ENCODE measurements at places on chromosomes 12 and 14.

GRCh38 chr12:68291396-68292036, 38.1 kb upstream of the IL22 start:
- no peak for DNase-seq

GRCh38 chr14:67973436-67973835, 153.9 kb downstream of the RAD51B start:
- no peak for DNase-seq

- no peak for DNase-seq
Measured at GRCh38 chr12:120101182-120101581, 15.4 kb downstream of the RAB35 start.

GRCh38 chr12:2682296-2683251, 112.2 kb upstream of the FKBP4 start:
- DNase-seq: no peak

GRCh38 chr14:104051092-104051813, 34.2 kb upstream of the ASPG start:
- no peak for DNase-seq

GRCh38 chr12:33892425-33892824, 129.9 kb upstream of the ALG10 start:
- DNase-seq: no peak

GRCh38 chr12:15794836-15795235, 5.6 kb upstream of the EPS8 start:
- no peak for DNase-seq

GRCh38 chr14:61362072-61362750, 40.8 kb downstream of the PRKCH start:
- no peak for DNase-seq

DNA sequence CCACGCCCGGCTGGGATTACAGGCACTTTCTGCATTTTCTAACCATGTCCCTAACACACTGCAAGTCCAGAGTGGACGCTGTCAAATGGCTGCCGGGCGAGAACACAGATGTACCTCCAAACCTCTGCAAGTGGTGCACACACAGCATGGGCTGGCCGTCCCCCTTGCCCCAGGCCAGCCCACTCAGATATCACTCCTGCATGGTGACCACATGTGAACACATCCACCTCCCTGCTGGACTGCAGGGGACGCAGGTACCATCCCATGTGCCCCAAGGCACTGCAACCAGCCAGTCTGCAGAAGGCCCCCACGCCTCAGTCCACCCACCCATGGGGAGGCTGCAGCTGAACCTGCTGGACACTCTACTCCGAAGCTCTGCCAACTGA, 14.0 kb downstream of the BRF1 start:
- DNase-seq: no peak

- DNase-seq: no peak
Measured at GRCh38 chr12:65362234-65363031, 84.0 kb downstream of the MSRB3 start.

- DNase-seq: no peak
Measured at GRCh38 chr12:126570566-126570965, 1505.3 kb downstream of the AACS start.

DNA sequence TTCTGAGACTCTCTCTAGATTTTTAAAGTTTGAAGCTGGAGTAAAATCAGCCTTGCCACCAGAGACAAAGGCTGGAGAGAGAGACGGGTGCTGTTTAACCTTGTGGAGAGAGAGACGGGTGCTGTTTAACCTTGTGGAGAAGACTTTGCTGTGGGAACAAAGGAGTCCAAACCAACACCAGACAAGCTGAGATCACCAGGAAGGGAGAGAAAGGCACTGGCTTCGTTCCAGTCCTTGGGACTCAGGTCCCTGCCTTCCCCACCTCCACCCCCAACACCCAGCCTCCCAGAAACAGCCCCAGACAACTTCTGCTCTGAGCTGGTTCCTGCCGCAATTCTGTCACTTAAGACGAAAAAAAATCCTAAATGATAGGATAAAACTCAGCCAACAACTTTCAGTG, 1389.3 kb downstream of the AACS start:
- no peak for DNase-seq

- DNase-seq: peak; percentile 81
Measured at GRCh38 chr12:18462442-18462841, 201.1 kb downstream of the PIK3C2G start.

DNA sequence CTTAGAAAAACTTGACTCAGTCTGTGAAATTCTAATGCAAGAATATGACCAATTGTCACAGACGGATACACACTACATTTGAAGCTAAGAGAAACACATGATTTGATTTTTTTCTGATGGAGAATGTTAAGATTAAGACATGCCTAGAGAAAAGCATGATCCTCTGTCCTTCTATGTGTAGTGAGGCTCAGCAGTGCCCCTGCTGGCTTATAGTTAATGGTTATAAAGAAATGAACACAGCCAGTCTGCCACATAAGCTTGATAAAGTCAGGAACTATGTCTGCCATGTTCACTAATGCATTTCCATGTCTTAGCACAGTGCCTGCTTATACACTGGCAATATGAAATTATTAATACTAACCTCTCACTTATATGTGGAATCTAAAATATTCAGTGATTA, 168.1 kb upstream of the DAAM1 start:
- no peak for DNase-seq

DNA sequence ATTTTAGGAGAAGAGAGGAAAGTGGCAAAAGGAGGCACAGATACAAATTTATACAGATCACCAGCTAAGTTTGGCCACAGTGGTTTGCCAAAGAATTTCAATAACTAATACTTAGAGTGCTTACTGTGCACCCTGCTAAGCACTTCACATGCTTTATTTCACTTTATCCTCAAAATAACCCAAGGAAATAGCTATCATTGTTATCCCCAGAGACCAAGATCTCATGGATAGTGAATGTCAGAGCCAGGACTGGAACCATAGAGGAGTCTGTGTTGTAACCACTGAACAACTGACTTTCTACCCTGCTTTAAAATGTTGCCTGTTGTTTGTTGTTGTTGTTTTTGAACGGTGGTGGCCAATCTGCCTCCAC, 1.3 kb upstream of the TCP11L2 start:
- no peak for DNase-seq

DNA sequence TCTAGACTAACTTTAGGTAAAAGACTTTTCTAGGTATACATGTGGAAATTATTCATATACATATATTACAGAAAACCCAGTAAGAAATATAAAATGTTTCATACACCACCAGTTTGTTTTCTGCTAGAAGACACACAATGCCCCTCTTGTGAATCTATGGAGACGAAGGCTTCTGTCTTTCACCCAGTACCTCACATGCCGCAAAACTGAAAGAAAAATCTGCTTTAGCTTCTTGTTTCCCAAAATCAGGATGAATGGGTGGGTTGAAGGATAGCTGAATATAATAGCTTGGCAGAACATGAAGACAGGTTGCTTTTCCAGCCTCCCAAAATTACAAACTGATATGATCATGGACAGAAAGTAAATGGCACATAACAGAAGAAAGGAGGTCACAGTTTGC, 1.3 kb downstream of the TAS2R30 start:
- no peak for DNase-seq

GRCh38 chr12:99020871-99021270, 375.8 kb downstream of the APAF1 start:
- DNase-seq: no peak

- peak; percentile 68 for DNase-seq
Measured at GRCh38 chr12:76032043-76032981, 736 bp upstream of the PHLDA1 start.

- no peak for DNase-seq
Measured at GRCh38 chr14:101477648-101478047, 83.6 kb upstream of the DIO3 start.

- no peak for DNase-seq
Measured at GRCh38 chr12:39393890-39394289, 49.0 kb downstream of the KIF21A start.

DNA sequence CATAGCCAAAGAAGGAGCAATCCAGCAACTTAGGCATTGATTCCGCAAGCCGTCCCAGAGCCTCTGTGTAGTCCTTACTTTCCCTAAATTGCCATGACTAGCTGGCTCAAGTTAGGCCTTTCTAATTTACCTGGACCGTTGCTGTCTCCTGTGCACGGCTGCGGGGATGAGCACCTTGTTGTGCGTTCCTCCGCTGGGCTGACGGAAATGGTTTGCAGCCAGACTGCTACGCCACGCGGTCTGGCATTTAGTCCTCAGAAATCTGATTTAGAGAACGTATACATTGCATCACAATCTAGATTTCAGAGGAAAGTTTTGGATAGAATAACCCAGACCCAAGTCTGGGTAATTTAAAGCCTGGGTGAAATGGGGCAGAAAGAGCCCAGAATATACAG, 133.2 kb upstream of the ARHGAP5 start:
- no peak for DNase-seq

DNA sequence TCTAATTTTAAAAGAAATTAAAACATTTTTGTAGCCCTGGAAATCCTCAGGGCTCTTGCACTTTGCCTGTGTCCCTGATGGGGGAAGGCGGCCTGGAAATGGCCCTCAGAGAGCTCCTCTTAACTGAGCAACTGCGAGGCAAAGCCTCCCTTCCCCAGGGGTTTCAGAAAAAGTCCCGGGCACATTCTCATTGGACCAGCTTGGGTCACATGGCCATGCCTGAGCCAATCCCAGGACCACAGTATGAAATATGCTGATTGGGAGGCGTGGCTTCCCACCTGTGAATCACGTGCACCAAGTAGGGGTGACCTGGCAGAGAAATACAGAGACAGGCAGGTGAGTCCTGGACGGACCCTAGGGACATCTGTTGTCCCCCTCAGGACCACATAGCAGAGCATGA, 90.4 kb upstream of the SFSWAP start:
- no peak for DNase-seq

- no peak for DNase-seq
Measured at GRCh38 chr12:131135311-131135785, 181.6 kb downstream of the ADGRD1 start.

GRCh38 chr12:49680075-49680474, 27.1 kb downstream of the FMNL3 start:
- DNase-seq: no peak

GRCh38 chr12:50936821-50937530, 15.4 kb upstream of the HIGD1C start:
- no peak for DNase-seq

DNA sequence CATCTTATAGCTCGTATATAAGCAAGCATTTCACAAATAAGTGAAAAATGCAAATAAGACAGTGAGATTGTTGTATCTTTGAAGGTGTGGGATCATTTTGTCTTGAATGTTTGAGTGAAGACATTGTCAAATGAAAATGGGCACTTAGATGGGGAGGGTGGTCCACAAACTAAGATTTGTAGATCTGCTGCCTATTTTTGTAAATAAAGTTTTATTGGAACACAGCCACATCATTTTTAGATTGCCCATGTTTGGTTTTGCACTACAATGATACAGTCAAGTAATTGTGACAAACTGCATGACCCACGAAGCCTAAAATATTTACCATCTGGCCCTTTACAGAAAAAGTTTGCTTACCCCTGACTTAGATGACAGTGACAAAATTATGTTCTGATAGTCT, 156.7 kb downstream of the PAH start:
- no peak for DNase-seq

Measured in right lung (tissue), 10 donors.